ENCODE measurements at places on chromosomes 11 and 22.

GRCh38 chr22:25677631-25678030 lies 64.4 kb upstream of the MYO18B start:
- no peak for DNase-seq

DNA sequence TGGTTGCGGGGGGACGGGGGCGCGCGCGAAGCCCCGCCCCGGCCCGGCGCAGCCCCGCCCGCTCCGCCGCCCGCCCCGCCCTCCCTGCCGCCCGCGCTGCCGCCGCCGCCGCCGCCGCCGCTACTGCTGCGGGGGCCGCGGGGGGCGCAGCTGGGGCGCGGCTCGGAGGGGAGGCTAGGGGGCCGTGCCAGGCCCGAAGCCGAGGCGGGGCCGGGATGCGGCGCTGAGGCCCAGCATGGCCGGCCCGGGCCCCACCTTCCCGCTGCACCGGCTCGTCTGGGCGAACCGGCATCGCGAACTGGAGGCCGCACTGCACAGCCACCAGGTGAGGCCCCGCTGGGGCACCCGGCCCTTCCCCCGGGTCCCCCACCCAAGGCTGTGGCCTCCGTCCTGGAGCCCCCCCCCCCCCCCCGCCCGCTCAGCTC lies at the start of gene ANKRD13D:
ANKRD13D (plus strand) TSS at position 78 of the 425 bp plus-strand sequence; CDS start at position 236, 158 bp downstream.
- DNase-seq: no peak

GRCh38 chr22:39526736-39527171 lies 5.8 kb downstream of the RPS19BP1 start:
- peak; percentile 36 for DNase-seq

GRCh38 chr22:34344702-34345101 lies 424.4 kb upstream of the LARGE1 start:
- no peak for DNase-seq

GRCh38 chr11:60891103-60891741 lies 15.2 kb downstream of the PRPF19 start:
- no peak for DNase-seq

DNA sequence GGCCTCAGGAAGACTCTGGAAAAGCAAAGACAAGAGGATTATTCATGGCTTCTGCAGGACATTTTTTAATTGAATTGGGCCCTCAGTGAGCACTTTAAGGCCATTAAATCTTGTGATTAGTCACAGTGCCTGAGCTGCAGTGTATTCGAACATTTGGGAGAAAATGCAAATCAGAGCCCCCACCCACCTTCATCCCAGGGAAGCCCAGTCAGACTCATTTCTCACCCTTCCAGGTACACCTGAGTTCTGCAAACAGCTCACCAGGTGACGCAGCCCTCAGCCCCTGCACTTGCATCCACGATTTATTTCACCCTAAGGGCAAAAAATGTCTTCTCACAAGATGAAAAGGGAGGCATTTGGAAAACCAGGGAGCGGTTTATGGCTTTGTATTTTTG lies 128.7 kb downstream of the MPPED1 start:
- DNase-seq: no peak

DNA sequence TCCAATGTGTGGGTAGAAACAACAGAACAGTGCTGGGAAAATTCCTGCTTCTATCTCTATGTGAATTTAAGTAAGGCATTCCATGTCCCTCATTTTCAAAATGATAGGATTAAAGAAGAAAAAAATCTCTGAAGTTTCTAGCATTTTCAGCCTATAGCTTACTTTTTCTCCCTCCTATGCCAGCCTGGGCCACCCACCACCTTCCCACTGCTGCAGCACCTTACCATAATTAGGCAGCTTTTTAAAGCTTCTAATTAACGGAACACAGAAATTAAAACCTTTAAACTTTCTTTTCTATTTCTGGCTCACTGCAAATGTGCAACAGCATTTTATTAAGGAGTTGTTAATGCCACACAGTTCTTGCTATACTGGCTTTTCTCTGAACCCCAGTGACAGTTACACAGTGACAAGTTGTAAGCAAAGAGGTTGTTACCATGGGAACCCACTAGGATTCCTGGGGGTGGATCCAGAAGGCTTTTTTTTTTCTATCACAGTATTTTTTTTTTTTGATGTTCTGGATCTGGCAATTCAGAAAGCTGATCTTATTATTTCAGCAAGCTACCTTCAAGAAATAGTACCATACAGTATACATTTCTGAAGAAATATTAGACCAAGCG lies 20.2 kb downstream of the CELF1 start:
- DNase-seq: no peak

GRCh38 chr11:57241353-57241972 lies 4.4 kb upstream of the APLNR start:
- no peak for DNase-seq

DNA sequence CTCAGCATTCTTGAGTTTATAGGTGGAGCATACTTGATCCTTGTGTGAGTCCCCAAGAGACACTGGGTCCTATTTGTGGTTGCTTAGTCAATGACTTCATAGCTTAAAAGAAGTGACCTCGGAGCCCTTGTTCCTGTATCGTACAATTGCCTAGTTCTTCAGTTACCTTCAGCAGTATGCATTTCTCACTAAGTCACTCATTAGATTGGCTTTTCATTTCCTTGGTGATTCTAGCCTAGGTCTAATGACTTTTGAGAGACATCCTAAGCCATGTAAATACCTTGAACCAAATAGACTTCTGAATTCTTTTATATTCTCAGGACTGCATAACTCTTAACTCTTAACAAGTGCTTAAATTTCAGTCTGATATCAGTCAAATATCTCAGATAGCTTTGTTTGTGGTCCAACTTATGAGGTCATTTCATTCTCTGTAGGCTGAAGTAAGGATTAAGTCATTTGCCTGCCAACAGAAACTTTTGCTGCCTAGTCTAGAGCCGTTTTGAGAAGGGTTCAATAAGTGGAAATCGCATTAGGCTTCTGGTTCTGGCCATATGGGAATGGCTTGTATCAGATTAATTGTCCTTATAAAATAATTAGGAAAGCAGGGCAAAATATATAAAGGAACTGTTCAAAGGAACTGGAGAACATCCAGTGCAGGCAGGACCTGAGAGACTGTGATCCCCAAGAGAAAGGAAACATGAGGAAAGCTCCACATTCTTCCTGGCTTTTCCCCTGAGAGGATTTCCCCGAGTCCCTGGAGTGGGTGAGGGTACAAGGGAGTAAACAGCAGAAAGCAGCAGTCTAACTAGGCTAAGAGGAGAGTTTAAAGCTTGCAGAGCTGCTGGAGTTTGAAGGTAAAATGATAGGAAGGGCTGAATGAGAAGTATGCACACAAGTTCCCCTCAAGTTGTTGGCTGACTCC lies 39.9 kb downstream of the TRAF6 start:
- no peak for DNase-seq

GRCh38 chr11:57240757-57241156 lies 3.7 kb upstream of the APLNR start:
- no peak for DNase-seq

GRCh38 chr22:45843986-45844385 lies 133.0 kb downstream of the WNT7B start:
- no peak for DNase-seq

- peak; percentile 41 for DNase-seq
Measured at GRCh38 chr22:26461188-26461810, 22.3 kb downstream of the HPS4 start.

DNA sequence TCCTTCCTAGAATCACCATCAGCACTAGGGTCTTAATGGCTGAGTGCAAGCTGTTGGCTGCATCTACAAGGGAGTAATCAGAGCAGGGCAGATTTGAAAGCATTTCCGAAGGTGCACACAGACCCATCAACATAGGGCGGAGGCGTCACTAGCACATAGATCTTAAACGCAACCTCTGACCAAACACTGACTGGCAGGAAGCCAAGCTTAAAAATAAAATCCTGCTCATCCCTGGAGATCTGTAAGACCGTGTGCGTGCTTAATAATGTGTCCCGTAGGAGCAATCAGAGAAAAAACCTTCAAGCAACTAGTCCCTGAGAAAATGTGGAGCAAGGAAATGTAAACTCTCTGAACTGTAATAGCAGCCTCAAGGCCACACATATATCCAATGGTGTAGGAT lies 470.5 kb downstream of the ETS1 start:
- no peak for DNase-seq

- no peak for DNase-seq
Measured at GRCh38 chr11:84524422-84525051, 1102.6 kb downstream of the DLG2 start.

DNA sequence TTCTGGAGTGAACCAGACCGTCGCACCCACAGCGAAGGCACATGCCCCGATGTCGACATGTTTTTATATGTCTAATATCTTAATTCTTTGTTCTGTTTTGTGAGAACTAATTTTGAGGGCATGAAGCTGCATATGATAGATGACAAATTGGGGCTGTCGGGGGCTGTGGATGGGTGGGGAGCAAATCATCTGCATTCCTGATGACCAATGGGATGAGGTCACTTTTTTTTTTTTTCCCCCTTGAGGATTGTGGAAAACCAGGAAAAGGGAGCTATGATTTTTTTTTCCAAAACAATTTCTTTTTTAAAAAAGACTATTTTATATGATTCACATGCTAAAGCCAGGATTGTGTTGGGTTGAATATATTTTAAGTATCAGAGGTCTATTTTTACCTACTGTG lies 49.2 kb upstream of the OR4B1 start:
- DNase-seq: no peak

- no peak for DNase-seq
Measured at GRCh38 chr22:47629791-47630655, 867.6 kb downstream of the TBC1D22A start.

DNA sequence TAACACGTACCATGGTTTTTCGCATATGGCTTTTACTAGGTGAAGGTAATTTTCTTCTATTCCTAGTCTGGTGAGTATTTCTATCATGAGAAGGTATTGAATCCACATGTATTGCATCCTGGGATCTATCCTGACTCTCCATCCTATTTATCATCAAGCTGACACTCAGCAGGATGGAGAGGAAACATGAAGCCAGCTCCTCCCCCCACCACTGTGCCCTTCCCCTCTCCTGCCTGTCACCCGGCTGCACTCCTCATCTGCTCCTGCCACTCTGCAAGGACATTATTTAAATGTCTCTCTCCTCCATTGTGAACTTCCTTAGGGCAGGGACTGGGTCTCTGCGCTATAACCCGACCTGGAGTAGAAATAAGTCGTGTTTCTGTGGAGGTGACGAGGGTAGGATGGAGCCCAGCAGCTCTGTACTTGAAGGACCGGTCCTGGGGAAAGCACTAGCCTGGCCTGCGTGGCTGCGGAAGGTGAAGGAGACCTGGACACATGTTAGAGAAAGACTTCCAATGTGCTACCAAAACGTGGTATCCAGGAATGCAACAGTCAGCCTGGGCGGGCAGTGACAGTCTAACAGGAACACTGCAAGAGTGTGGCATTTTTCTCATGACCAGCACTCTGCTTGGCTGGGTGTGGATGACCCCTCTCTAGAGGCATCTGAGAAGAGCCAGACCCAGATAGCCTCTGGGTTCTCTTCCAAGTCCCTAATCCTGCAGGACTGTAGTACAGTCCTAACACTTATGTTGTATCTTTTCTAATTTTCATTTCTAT lies 111.2 kb downstream of the MICAL3 start:
- no peak for DNase-seq

GRCh38 chr11:84824624-84825023 lies 802.5 kb downstream of the DLG2 start:
- DNase-seq: no peak

DNA sequence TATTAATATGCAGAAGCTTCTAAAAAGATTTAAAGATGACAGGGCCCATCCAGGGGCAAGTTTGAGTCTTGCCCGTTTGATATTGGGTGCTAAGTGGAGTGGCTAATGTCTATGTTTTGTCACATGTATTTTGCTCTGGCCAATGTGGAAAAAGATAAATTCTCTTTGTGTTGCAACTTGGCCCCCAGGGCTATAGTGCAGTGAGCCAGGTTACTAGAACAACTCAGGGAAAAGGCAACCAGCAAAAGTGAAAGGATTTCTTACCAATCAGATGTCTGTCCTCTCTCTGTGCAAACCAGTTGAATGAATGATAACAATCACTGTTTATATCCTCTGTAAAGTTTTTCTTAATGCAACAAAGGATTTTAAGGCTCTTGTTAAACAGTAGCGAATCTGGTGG lies 4.6 kb upstream of the CLNS1A start:
- no peak for DNase-seq

GRCh38 chr11:125802387-125802786 lies 14.5 kb downstream of the PATE3 start:
- no peak for DNase-seq

- peak; percentile 69 for DNase-seq
Measured at GRCh38 chr22:40637183-40638150, 948 bp upstream of the MRTFA start.

DNA sequence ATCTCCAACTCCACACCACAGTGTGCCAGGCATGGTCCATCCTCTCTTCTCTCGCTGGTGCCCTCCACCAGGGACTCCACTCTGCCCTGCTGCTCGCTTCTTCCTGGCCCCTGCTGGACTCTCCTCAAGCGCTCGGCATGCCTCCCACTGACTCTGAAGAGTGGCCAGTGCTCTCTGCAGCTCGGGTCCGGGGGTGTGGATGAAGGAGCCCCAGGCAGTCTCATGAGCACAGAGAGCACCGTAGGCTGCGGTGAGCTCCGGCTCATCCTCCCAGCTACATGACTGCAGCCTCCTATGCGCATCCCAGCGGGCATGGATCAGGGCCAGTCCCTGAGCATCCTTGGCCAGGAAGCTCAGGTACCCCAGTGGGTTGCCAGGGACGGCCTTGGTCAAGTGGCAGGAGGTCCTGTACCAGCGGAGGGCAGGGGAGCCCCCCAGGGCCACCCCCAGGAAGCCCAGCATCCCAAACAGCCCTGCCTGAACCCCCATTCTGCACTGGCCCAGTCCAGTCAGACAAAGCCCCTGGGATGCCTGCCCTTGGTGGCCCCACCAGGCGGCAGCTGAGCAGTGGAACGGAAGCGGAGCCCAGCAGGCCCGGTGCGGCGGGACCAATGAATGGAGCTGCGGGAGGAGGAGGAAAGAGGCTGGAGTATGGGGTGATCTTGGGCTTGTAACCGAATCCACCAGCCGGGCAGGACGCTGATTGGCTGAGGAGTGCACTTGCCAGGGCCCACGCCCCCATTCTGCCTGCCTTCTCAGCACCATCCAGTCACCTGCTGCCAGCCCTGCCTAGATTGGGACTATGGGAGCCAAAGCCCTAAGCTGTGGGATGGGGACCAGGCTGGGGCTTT lies at the start of gene PLA2G3:
PLA2G3 (minus strand) TSS at position 643 of the 851 bp plus-strand sequence; CDS start at position 489, 154 bp downstream.
- DNase-seq: no peak

- peak; percentile 77 for DNase-seq
Measured at GRCh38 chr22:30694171-30694639, 469 bp upstream of the OSBP2 start.

DNA sequence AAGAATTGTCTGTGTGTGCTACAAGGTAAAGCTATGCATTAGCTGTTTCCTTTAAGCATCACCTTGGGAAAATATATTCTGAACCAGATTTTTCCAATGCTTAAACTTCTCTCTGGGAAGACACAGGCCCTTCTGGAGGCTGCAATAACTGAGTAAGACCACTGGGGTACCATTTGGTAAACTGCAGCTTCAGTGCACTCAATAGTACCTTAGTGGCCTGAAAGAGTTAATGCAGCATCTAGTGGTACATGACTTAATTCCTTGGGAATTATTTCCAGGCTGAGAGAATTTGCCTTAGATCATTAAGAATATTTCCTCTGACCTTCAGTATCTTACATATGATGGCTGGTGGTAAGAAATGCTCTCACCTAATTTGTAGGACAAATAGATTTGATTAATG lies 727.4 kb downstream of the DLG2 start:
- no peak for DNase-seq

All from activated T-cell treated with anti-CD3 and anti-CD28 coated beads, Interleukin-2, amount 50 U/mL, for 72 hours (primary cell).